ENCODE measurements at places on chromosomes 16 and 17.

- no peak for DNase-seq
Observed at GRCh38 chr17:37844158-37844976, 79.8 kb upstream of the TBC1D3K start.

GRCh38 chr16:56632156-56632847 is at the start of gene MT1M:
Gene MT1M, plus strand, starts transcription at chr16:56632659. Its CDS starts 73 bp downstream, at chr16:56632732.
- no peak for DNase-seq

DNA sequence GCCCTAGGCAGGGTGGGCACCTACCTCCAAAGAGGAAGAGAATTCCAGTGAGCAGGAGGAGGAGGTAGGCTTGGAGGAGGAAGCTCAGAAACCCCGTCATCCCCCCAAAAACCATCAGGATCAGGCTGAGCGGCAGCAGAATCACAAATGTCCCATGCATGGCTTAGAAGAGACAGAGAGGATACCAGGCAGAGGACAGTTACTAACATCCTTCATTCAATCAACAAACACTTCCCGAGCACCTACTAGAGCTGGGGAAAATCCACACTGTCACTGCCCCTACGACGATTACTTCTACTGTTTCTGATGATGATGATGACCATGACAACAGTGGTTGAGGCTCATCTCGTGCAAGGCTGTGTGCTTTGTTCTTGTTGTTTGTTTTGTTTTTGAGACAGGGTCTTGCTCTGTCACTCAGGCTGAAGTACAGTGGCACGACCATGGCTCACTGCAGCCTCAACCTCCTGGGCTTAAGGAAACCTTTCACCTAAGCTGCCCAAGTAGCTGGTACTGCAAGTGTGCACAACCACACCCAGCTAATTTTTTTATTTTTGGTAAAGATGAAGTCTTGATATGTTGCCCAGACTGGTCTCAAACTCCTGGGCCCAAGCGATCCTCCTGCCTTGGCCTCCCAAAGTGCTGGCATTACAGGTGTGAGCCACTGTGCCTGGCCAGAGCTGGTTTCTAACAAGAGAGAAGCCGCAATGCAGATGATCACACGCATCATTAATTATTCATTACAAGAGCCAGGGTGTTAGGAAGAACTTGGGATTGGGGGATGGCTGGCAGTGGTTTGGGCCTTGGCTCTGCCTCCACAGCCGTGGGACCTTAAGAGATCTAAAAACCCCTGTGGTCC is 18.0 kb downstream of the TMEM114 start:
- no peak for DNase-seq

DNA sequence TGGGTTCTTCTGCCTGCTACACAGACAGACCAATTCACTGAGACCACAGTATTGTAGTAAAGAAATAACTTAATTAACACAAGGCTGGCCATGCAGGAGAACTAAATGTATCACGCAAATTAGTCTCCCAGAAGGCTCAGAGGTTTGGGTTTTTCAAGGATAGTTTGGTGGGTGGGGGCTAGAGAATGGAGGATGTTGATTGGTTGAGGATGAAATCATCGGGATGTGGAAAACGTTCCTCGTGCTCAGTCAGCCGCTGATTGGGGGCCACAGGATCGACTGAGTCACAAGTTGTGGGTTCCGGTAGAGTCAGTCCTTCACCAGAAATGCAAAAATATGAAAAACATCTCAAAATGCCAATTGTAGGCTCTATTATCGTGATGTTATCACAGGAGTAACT is 18.7 kb downstream of the RHOT1 start:
- DNase-seq: no peak

DNA sequence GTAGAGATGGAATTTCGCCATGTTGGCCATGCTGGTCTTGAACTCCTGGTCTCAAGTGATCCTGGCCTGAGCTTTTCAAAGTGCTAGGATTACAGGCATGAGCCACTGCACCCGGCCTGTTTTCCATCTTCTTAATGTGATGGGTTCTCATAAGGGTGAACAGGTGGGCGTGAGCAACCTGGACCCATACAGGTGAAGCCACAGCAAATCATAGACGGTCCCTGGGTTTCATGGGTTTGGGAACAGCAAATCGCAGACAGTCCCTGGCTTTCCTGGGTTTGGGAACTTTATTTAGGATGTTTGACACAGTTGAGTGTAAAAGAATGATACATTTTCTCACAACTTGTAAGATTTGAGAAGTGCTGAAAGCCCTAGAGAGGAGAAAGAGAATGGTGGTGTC is 12.9 kb upstream of the MEIOB start:
- DNase-seq: no peak

GRCh38 chr16:67562526-67562917 is at the start of gene CTCF:
Gene CTCF, plus strand, starts transcription at chr16:67562526. Its CDS starts 48,307 bp downstream, at chr16:67610833.
- peak; percentile 65 for DNase-seq

DNA sequence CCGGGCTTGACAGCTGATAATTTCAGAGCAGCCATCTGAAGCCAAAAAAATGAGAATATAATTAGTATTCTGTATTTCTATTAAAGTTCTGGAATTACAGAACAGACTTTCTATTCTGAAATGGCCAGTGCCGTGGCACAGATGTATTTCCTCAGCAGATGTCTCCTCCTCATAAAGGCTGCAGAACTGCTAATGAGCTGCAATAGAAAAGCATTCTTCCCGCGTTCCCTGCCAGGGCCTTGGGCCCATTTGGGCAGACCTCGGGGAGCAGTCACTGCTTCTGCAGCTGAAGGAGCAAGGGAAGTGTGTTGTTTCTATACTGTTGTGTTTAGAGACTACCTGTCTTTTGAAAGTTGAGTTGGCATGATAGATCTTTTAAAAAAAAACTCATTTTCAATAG is 152.6 kb upstream of the CACNG5 start:
- DNase-seq: no peak

GRCh38 chr17:42846594-42847280 is 2.4 kb downstream of the AOC2 start:
- DNase-seq: no peak

DNA sequence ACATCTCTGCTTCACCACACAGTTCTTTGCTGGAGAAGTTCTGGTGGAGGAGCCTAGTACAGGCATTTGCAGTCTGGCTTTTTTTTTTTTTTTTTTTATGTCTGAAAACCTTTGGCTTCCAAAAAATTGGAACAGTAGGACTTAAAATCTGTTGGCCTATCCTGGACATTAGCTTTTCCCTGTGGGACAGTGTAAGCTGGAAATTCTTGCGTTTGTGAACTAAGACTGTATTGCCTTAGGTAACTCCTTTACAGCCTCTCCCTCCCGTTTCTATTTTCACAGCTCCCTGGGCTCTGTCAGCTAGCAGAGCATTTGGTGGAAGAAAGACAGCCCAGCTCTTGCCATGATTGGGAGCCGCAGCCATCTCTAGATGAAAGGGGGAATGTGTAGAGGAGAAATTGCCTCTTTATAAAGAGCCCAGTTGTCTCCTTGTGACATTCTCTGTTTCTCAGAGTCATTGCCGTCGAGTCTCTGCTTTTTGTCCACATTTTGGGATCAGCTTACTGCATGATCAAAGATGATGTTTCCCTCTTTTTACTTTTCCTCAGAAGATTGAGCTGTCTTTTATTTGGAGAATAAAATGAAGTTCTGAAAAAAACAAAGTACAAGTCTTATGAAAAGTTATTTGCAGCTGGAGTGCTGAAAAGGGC is 227.5 kb downstream of the SPECC1 start:
- no peak for DNase-seq

GRCh38 chr17:49290690-49291359 is 60.2 kb upstream of the PHOSPHO1 start:
- no peak for DNase-seq

DNA sequence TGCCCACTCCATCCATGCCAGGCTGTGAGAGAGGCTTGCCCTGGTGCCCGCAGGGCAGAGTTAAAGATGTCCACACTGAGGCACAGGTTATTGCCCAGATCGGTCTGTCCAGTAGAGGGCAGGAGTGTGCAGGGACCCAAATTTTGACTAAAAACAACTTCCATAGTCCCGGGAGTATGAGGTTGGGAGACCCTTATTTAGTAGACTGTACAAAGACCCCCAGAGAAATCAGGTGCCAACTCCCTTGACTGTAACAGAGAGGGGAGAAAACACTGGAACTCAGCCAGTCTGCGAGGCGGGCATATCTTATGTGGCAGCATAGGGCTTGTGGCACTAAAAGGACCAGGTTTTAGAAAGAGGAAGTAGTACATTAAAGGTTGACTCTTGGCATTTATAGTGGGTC is 43.4 kb downstream of the HNF1B start:
- no peak for DNase-seq

- no peak for DNase-seq
Observed at GRCh38 chr16:3248596-3248995, 7.8 kb downstream of the MEFV start.

GRCh38 chr16:51450376-51450775 is 299.3 kb upstream of the SALL1 start:
- no peak for DNase-seq

All from DMS 273 treated with DMSO at 0.1 percent for 48 hours (cell line).